ENCODE measurements at places on chromosomes 13 and 19.

GRCh38 chr13:114032126-114032799, 58.4 kb upstream of the C13orf46 start:
- DNase-seq, result no peak

DNA sequence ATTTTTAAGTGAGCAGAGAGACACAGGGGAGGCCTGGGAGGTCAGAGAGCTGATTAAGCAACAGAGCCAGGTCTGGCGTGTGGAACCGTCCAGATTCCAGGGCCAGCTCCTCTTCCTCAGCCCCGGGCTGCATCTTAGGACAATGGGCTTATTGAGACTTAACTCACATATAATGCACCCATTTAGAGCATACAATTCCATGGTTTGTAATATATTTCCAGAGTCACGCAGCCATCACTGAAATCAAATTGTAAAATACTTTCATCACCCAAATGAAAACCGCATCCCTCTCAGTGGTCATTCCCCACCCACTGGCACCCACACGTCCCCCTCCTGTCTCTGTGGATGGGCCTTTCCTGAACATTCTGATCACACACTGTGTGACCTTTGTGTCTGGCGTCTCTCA, 2.1 kb upstream of the HMG20B start:
- no peak for DNase-seq

- DNase-seq, result no peak
These were observed 402.3 kb upstream of the SLITRK6 start for GRCh38 chr13:86201477-86201876.

DNA sequence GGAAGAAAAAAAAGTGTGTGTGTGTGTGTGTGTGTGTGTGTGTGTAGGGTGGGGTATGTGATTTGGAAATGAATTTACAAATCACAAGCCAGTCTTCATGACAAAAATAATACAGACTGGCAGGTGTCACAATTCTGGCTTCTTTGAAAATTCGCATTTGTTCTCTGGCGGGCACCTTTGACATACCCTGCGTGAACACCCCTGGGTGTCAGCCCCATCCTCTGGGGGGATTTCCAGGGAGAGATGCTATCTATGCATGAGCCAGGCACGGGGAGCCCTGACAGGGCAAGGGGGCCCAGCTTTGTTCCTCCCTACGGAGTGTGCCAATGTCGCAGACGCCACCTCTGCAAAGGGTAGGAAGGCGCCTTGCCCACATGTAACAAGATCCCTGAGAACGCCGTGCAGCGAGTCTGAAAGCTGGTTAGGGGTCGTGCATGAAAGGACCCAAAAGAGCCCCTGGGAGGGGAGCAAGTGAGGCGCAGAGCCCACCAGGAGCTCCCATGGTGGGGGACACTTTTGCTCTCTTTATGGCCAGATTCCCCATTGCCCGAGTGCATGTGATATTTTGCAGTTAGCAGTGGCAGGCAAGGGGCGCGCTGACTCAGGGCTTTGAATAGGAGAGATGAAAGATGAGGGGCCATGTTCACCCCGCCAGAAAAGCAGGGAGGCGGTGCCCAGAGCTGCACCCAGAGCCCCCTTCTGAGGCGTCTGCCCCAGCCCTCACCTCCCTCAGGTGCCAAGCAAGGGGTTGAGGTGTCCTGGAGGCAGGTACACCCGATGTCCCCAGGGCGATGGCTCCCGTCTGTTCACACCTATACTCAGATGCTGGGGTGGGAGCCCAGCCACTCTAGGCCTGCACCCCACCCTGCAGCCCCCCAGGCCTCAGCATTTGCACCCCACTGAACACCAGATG, 45.3 kb downstream of the KLF2 start:
- no peak for DNase-seq

- DNase-seq, result no peak
These were observed 275.4 kb upstream of the OBI1 start for GRCh38 chr13:78934336-78934735.
